ENCODE measurements at places on chromosomes 16 and 17.
A peak's percentile ranks its signal among the peaks of the same experiment; 100 is the strongest.

DNA sequence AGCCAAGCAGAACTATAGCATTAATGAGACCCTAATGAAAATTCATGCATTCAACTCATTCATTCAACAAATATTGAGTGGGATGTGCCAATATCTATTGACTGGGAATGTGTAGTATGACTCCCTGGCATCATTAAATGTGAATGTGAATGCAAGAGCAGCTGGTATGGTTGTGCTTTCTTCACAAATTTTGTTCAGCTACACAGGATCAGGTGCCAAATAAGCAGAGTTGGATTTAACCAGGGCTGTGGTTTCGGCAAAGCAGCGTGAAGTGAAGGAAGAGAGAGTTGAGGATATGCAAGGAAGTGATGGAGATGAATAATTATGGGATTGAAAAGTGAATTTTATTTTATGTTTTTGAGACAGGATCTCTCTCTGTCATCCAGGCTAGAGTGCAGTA is 87.1 kb upstream of the HNF1B start:
- DNase-seq: no peak

DNA sequence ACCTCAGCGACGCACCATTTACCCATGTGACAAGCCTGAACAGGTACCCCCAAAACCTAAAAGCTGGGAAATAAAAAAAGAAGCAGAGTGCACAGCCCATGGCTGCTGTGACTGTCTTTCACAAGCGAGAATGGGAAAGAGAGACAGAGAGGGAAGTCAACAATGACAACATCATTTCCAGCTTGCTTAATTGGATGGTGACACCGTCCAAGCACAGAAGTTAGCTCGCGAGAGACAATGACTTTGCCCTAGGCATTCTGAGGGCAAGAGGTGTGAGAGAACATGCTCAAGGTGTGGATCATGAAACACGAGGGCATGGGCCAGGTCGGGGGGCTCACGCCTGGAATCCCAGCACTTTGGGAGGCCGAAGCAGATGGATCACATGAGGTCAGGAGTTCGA is 19.3 kb upstream of the NSMCE1 start:
- DNase-seq: no peak

- no peak for DNase-seq
Observed at GRCh38 chr17:49457564-49458535, 37.2 kb upstream of the NGFR start.

- no peak for DNase-seq
Observed at GRCh38 chr16:87809150-87809902, 43.5 kb upstream of the KLHDC4 start.

- DNase-seq: peak; percentile 53
Observed at GRCh38 chr17:43169561-43170139, 1.4 kb upstream of the NBR1 start.

GRCh38 chr17:29836643-29837042 is 93.4 kb downstream of the SSH2 start:
- no peak for DNase-seq

DNA sequence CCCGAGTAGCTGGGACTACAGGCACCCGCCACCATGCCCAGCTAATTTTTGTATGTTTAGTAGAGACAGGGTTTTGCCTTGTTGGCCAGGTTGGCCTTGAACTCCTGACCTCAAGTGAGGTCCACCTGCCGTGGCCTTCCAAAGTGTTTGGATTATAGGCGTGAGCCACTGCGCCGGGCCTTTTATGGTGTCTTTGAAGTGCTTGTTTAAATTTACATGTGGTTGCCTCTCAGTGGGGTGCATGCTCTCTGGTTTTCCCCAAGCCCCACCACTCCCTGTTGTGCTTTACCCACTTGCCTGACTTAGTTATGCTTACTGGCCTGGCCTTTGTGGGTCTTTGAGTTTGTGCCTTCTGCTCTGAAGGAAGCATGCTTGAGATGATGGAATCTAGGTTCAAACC is 132.0 kb downstream of the PRKCB start:
- no peak for DNase-seq

DNA sequence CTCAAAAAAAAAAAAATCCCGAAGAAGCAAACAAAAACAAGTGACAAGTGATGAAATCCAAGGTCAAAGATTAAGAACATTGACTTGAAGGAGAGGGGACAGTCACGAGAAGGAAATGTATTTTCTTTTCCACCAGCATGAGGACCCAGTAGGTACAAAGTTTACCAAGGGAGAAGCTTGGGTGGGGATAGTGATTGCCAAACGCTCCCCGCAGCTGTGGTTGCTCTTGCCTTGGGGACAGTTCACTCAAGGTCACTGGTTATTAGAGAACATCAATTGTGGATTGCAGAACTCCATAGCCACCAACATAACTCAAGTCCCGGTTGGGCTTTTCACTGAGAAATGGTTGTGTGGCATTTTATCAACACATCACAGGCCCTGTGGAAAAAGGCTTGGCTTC is 27.0 kb downstream of the RSL1D1 start:
- DNase-seq: no peak

DNA sequence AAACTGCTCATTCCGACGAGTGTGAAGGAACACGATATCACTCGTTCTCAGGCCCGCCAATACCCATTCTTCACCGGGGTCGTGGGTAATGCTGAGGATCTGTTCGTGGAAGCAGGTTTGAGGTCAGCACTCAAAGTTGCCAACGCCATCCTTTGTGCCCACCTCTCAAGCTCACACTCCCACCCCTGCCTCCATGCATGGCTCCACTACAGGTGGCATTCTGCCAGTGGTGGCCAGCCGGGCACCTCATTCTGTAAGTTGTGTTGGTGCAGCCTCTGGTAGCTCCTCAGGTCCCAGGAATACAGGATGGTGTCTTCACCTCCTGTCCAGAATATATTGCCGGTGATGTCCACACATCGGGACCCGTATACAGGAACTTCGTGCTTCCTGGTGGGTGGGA is 10.7 kb downstream of the TLE7 start:
- DNase-seq: no peak

DNA sequence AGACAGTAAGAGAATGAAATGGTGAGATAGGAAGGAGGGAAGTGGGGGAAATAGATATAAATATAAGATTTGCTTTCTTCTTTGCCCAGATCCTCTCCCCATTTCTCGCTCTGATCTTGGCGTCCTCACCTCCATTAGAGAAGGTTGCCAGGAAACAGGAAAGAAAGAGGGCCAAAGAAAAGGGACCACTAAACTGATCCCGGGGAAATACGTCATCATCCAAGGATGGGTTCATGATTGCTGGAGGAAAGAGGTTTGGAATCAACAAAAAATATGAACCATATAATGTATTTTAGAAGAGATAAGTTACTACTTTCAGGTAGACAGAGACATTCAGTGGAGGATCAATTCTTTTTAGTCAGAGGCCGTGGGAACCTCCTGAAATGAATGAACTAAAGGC is 536.0 kb downstream of the HAPSTR1 start:
- DNase-seq: no peak

- DNase-seq: no peak
Observed at GRCh38 chr17:45759761-45760160, 24.4 kb upstream of the CRHR1 start.

GRCh38 chr17:33506889-33507650 is 214.0 kb upstream of the ASIC2 start:
- no peak for DNase-seq

- no peak for DNase-seq
Observed at GRCh38 chr16:82481455-82481854, 145.3 kb upstream of the CDH13 start.
